ENCODE measurements at places on chromosomes 12 and 14. TPM values are rescaled to one million over a fixed set of nuclear protein-coding genes. Genes with fewer than 3 reads are reported as not detected.

Gene RASAL1
- polyA plus RNA-seq, result 6.1 TPM

Gene INHBC
- 0.14 TPM for polyA plus RNA-seq

Gene HHIPL1
- polyA plus RNA-seq, result 1.5 TPM

Gene CDH24
- polyA plus RNA-seq, result 18.0 TPM

Gene KRT5
- polyA plus RNA-seq, result 0.40 TPM

Gene TAS2R20
- 1.2 TPM for polyA plus RNA-seq

Gene PTGDR
- polyA plus RNA-seq, result 0.57 TPM

Gene GSC
- polyA plus RNA-seq, result not detected

Gene GRIN2B
- 1.1 TPM for polyA plus RNA-seq

Gene AKAP5
- 7.2 TPM for polyA plus RNA-seq

DNA sequence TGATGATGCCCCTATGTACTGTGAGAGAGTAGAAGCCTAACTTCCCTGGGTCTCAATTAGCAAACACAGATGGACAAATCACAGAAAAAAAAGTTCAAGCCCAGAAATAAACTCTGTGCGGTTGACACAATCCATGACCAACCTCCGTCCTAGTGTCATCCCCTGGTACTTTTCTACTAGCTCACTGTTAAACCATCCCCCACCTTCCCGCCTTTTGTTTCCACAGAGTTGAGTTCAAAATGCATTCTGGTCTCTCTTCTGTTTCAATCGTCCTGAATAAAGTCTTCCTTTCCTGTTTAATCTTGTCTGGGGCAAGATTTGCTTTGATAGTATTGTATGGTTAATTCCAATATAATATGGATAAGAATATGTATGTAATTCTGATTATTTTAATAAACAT lies 199.9 kb downstream of the SLC6A15 start:
- no peak for DNase-seq

GRCh38 chr14:76191297-76191696 lies 39.6 kb downstream of the GPATCH2L start:
- no peak for DNase-seq

DNA sequence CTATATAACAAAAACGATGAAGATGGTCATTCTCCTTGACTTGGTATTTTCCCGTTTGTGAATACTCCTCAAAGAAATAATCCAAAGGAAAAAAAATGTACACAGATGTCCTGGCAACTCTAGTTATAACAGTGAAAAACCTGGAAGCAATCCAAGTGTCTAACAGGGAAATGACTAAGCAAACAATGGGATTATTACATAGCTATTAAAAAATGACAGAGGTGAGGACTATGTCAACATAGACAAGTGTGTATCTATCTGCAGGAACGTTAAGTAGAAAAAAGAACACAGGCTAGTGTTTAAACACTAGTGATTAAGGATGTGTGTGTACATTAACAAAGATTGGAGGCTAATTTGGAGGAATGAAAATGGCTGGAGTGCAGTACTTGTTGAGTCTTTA lies 5.9 kb upstream of the APOLD1 start:
- DNase-seq, result no peak

DNA sequence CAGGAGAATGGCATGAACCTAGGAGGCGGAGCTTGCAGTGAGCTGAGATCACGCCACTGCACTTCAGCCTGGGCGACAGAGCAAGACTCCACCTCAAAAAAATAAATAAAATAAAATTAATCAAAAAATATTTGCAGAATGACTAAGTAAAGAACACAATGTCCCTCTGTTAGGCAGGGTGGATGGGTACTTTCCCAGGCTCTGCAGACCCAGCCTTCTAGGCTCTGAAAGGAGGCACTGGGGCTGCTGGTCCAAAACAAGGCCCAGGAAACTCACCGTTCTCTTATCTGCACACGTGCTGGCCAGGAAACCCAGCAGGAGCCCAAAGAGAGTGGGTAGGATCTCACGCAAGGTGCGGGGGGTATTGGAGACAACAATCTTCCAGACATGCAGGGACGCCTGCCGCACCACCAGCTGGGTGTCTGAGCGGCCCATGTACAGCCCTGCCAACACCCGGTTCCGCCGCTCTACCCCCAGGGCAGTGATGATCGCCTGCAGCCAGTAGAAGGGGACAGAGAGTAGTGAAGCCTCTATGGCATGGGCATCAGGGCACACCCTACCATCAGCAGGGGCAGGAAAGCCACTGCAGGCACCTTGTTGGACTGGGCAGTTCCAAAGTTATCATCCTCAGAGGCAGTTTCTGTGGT lies 25.8 kb upstream of the RAB35 start:
- no peak for DNase-seq

- DNase-seq, result no peak
Measured at GRCh38 chr12:130742716-130743115, 26.6 kb upstream of the RIMBP2 start.

DNA sequence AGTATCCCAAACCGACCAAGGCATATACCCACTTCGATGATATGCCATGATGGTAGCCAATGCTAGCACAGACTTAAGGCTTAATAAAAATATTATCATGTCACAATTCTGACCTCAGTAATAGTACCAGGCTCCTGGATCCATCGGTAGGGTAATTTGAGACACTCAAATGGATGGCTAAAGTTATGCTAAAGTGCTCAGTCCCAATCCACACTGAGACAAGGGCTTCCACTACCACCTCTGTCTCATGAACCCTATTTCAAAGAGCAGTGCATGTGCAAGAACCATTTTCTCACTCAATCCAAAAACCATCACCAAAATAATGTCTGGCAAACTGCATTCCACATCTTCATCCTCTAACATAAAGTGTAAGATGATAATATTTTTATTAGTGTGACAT lies 122.4 kb upstream of the KRR1 start:
- DNase-seq, result no peak

DNA sequence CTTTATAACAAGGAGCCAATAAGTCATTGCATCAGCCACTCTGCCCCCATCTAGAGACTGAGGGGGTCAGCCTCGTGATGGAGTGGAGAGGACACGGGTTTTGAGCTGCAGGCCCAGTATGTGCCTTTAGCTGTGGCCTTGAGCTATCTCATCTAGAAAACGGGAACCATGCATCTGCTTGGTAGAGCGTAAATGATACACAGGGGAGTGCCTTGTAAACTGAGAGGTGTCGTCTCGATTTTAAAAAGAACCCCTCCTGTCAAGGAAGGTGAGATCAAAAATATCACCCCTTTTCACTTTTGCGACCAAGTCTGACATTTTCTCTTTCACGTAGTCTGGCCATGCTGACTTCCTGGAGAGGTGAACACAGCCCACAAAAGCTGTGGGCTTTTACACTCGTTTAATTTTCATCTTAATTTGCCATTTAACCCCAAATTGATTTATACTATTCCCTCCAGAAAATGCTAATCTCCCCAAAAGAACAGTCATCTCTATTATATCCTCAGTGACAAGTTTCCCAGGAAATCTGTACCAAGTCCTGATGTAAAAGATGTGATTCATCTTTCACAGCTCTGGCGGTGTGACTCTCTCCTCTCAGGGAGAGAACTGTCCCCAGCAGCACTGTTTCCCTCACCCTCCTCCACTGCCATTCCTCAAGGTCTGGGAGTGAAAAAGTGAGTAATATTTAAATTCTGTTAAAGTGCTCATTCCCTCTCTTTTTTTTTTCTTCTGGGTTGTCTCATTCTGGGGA lies 30.6 kb downstream of the VCPKMT start:
- no peak for DNase-seq

DNA sequence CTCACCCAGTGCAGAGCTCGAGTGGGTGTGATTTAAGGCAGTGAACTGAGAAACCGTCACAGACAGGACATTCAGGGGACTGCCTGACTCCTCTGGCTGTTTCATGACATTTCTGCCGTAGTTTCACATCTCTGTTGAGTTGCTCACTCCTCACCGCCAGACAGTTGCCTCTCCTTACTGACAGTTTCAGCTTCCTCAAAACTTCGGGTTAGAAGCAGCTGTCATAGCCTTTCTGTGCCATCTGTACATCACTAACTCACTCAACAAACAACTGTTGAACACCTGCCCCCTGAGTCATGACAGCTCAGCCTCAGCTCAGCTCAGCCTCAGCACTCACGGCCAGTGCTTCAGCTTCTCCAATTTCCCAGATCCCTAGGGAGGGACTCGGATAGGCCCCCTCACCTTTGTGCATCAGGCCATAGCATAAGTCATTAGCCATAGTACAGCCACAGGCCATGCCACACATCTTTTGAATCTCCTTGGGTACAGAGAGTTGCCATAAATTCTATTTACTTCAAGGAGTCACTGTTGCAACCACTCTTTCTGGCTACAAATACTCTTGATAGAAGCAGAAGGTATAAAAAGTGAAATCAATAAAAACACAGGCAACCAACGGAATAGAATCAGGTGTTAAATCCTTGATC lies 6.2 kb upstream of the SLC15A4 start:
- DNase-seq, result no peak

- DNase-seq, result no peak
Measured at GRCh38 chr12:60148109-60148508, 552.3 kb downstream of the SLC16A7 start.

- DNase-seq, result no peak
Measured at GRCh38 chr12:42854208-42854607, 264.7 kb upstream of the PRICKLE1 start.

GRCh38 chr12:93767524-93767863 lies 90.3 kb downstream of the CRADD start:
- no peak for DNase-seq

DNA sequence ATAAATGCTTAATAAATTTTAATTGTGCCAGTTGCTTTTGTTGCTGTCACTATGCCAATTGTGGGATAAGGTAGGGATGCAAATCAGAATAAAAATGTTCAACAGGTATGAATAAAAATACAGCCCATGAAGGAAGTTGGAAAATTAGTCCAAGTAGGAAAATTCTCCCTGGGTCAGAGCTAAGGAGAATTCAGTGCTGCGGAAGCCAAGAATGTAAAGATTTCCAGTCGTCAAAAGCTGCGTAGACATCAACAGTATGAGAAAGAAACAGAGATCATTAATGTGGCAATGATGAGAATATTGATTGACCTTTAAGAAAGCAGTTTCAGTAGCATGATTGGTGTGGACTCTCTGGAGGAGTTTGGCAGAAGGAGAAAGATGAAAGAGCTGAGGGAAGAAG lies 87.9 kb downstream of the PLEKHA5 start:
- DNase-seq, result no peak

DNA sequence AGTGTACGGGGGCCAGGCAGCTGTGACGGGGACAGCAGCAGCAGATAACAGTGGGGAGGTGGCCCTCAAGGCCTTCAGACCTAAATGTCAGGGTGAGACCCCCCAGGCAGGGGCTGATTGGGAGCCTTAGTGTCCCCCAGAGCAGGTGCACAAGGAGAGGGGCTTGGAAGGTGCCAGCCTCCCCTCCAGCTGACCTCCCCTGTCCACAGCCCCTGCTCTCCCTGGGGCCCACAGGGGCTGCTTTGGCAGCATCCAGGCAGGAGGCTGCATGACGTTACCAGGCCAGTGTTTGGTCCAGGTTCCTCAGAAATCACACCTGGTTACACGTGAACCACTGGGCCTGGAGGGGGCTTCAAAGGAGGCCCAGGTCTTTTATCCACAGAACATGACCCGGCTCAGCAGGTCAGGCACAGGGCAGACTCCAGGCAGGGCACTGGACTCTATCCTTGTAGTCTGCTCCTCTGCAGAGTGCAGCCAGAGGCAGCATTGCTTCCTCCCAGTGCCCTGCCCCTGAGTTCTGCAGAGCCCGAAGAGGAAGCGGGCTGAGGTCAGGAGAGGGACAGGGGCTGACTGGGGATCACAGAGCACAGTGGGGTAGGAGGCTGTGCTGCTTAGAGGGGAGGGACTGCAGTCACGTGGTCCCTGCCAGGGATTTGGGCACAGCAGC lies 2.6 kb upstream of the TRMT61A start:
- no peak for DNase-seq

DNA sequence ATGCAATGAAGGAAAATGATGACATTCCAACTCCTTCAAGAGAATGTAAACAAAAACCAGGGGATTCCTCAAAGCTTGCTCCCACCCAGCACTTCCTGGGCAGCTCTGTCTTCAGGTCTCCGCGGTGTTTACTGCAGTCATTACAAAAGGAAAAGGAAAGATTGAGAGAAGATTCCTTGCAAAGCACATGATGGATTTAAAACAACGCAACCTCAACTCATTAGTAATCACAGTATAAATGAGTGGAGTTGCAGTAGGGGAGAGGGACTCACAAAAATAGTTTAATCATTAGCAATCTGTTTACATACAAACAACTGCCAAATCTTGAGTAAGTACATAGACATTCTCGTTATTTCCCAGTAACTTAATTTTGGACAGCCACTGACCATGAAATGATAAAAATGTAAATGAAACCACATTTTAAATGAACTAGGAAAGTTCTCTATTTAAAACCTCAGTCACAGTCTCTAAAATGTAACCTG lies 49.7 kb upstream of the OVCH1 start:
- no peak for DNase-seq

DNA sequence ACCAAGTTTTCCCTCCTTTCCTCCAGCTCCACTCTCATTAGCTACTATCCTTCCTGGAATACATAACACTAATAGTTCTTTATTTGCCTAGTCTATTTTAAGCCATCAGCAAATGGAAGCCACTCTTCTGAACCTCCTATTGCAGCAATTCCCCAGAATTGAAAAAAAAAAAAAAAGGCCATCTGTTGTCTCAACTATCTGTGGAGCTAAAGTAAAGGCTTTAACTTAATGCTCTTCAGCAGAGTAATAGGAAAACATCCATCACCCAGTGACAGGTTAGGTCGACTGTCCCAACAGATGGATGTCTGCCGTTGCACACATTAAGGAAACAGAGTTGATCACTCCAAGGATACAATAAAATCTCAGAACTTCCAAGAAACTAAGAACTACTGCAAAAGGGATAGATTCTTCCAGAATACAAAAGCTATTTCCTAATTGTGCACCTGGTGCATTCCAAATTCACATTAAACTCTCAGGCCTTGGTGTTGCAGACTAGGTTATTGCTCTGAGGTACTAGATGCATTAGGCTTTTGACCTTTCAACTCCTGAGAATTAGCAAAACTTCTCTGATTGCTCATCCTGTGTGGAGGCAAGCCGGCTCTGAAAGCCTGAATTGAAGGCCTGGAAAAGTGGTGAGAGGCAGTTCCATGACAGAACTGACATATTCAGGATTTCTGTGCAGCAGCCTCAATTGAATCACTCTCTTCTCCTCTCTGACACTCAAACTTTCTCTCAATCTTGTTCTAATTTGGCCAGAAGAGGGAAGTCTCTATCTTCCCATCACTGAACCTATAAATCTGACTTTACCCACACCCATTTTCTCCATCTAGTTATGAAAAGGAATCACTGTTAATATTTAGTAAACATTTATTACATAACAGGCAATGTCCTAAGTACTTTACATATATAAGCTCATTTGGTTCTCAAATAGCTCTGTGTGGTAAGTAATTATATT lies 238.4 kb upstream of the HMGA2 start:
- no peak for DNase-seq

GRCh38 chr12:91332302-91332701 lies 149.7 kb upstream of the DCN start:
- DNase-seq, result no peak

GRCh38 chr12:103205906-103206305 lies 248.4 kb downstream of the ASCL1 start:
- no peak for DNase-seq

DNA sequence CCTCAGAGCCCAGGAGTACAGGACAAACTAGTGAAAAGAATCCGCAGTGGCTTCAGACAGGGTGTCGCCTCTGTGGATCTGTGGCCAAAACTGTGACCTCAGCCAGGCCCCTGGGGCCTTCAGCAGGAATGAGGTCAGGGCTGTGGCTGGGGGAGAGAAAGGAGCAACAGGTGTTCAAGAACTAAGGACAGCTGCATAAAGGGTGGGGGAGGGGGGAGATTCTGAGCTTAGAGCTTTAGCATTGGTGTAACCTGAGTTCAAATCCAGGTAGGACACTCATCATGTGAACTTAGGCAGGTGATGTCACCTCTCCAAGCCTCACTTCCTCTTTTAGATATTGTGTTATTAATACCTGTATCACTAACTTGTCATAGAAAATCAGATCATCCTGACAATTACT lies 40.9 kb upstream of the CORO1C start:
- no peak for DNase-seq

GRCh38 chr12:77238335-77238734 lies 173.0 kb upstream of the E2F7 start:
- no peak for DNase-seq
